B cell (primary cell): ENCODE measurements at places on chromosomes 11 and 22.

DNA sequence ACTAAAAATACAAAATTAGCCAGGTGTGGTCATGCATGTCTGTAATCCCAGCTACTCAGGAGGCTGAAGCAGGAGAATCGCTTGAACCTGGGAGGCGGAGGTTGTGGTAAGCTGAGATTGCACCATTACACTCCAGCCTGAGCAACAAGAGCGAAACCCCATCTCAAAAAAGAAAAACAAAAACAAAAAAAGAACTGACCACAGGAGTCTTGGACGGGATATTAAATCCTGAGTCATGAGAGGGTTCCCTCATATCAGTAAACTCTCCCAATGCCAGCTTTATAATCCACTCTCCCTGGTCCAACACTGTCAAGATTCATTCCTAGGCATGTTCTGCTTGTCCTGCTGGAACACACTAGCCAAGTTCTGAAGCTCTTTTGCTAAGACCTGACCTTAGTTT is 61.5 kb upstream of the EP300 start:
- no peak overlapping the region for H3K4me3 ChIP-seq
- H3K36me3 ChIP-seq, result no peaks in the 10 kb centered on the region
- no peak overlapping the region for H3K27ac ChIP-seq
- no peak for DNase-seq
- H3K4me1 ChIP-seq, result no peaks in the 10 kb centered on the region
- H3K27me3 ChIP-seq, result no peaks in the 10 kb centered on the region

GRCh38 chr11:109043315-109043714 is 378.4 kb downstream of the DDX10 start:
- DNase-seq, result no peak
- H3K4me1 ChIP-seq, result no peaks in the 10 kb centered on the region
- no peak overlapping the region for H3K27ac ChIP-seq
- H3K4me3 ChIP-seq, result no peak overlapping the region
- H3K36me3 ChIP-seq, result no peaks in the 10 kb centered on the region
- no peaks in the 10 kb centered on the region for H3K27me3 ChIP-seq

- H3K4me1 ChIP-seq, result no peaks in the 10 kb centered on the region
- H3K27ac ChIP-seq, result no peak overlapping the region
- peaks cover 38% of the 10 kb centered on the region for H3K36me3 ChIP-seq
- H3K4me3 ChIP-seq, result no peak overlapping the region
- DNase-seq, result no peak
Observed at GRCh38 chr11:73907191-73907590, 30.4 kb downstream of the PAAF1 start.

- H3K4me1 ChIP-seq, result no peaks in the 10 kb centered on the region
- no peak for DNase-seq
- H3K27ac ChIP-seq, result no peak overlapping the region
- H3K27me3 ChIP-seq, result no peaks in the 10 kb centered on the region
- H3K4me3 ChIP-seq, result no peak overlapping the region
Observed at GRCh38 chr11:113090716-113091480, 129.7 kb downstream of the NCAM1 start.

GRCh38 chr11:80816966-80817365 is 1376.1 kb upstream of the TENM4 start:
- no peaks in the 10 kb centered on the region for H3K36me3 ChIP-seq
- peak overlapping the region; percentile 5 for H3K27ac ChIP-seq
- no peak overlapping the region for H3K4me3 ChIP-seq
- DNase-seq, result peak; percentile 19
- H3K27me3 ChIP-seq, result no peaks in the 10 kb centered on the region

DNA sequence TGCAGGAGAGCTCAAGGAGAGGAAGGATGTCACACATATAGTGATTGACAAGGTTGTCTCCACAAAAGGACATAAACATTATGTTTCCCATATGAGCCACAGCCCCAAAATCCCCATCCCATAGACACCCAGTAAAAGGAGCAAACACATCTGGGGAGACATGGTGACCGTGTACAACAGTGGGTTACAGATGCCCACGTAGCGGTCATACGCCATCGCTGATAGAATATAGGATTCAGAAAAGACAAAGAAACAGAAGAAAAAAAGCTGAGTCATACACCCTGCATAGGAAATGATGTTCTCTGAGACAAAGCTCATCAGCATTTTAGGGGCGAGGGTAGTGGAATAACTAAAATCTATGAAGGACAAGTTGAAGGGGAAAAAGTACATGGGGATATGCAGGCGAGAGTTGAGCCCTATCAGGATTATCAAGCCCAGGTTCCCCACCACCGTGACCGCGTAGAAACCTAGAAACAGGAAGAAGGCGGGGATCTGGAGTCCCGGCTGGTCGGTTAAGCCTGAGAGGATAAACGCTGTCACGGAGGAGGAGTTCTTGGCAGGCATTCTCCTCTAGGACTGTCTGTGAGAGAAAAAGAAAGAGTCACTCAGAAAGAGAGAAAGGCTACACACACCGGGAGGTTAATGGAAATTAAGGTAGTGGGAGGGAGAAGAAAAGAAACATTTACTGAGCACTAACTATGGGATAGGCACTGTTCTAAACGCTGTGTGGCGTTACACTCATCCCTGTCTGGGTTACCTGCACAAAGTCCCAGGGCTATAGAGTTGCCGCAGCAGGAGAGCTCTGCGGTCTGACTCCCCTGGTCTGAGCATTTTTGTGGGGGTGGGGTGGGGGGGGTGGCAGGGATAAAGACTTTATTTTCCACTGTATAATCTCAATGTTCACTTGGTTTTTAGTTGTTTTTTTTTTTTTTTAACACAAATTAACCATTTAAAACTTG is 36.1 kb upstream of the OR8B8 start:
- H3K4me3 ChIP-seq, result no peak overlapping the region
- H3K27ac ChIP-seq, result no peak overlapping the region
- H3K36me3 ChIP-seq, result no peaks in the 10 kb centered on the region
- peaks cover 4% of the 10 kb centered on the region for H3K4me1 ChIP-seq
- H3K27me3 ChIP-seq, result peaks cover 3% of the 10 kb centered on the region
